ENCODE measurements at places on chromosomes 5 and 9.
A peak's percentile ranks its signal among the peaks of the same experiment; 100 is the strongest.

- no peak for DNase-seq
Measured at GRCh38 chr5:172574871-172575223, 66.2 kb upstream of the NEURL1B start.

- no peak for DNase-seq
Measured at GRCh38 chr5:88979726-88980125, 96.7 kb upstream of the MEF2C start.

DNA sequence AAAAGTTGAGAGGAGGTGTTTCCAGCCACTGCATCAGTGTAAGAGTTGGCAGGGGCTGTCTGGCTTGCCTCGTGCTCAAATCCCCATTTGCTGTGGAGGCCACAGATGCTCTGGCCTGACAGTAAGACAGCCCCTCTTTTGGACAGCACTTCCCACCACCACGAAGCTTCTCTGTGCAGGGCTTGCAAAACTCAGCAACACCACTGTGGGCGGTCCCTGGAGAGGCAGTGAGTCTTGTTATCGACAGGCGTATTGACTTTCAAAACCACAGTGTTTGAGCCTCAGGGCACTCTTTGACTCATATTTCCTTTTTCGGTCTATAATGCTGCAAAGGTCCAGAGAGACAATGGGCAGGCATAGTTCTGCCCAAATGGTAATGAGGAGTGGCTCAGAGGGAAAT is 539.5 kb downstream of the EBF1 start:
- no peak for DNase-seq

- DNase-seq = peak; percentile 84
Measured at GRCh38 chr5:127988146-127988760, 95.3 kb upstream of the SLC12A2 start.

GRCh38 chr5:79562351-79563246 is 48.7 kb upstream of the HOMER1 start:
- no peak for DNase-seq
